ENCODE measurements at places on chromosomes 7 and 10. TPM values are rescaled to one million over a fixed set of nuclear protein-coding genes. Genes with fewer than 3 reads are reported as not detected.
A peak's percentile ranks its signal among the peaks of the same experiment; 100 is the strongest.

- DNase-seq = no peak
These were observed 81.0 kb upstream of the GNA12 start for GRCh38 chr7:2924866-2925840.

DNA sequence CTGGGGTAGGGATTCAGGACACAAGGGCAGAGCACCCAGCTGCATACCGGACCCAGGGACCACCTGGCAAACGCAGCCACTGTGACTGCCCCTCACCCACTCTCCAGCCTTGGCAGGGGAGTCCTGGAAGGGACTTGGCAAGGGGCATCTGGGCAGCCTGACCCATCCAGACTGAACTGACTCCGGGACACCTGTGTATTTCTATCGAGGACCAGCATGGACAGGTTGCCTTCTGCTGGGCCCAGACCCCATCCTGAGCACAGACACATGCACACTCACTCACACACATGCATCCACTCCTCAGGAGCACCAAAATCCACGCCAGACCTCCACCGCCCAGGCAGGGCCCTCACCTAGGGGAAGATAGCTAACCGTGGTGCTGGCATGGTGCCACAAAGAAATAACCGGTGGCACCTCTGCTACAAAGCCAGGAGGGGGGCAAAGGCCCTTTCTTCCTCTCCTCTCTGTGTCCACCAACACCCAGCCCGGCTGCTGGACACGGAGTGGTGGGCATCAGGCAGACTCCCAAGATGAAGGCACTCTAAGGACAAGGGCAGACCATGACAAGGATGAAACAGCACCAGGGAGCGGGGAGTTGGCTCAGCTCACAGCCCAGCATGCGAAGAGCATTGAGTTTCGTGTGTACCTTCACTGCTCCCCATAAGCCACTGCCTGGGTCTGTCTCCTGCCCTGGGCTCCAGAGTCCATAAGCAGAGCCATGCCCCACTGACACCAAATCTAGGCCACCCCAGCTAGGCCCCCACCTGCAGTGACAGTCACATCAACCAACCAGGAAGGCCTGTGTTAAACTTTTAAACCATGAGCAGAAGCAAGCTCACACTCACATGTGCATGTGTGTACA lies 35.3 kb downstream of the KCNH2 start:
- DNase-seq = no peak

NPTX2 gene
- total RNA-seq = 3,060 TPM

DNA sequence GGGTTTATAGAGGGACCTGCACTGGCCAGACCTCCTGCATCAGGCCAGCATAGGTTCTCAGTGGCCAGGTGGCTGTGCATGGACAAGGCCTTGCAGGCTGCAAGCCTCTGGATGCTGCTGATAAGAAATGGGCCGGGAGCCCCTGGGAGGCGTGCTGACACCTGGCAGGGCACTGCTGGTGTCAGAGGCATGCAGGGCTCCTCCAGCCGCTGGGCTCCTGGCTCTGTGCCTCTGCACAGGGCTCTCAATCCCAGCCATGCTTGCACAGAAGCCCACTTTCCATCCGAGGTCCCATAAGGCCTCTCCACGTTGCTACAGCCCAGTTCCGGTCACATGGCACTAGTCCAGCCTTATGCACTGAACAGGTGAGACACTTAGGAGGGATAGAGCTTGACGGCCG lies 27.3 kb downstream of the ANTXRL start:
- no peak for DNase-seq

PON1 gene
- total RNA-seq = not detected

GRCh38 chr7:26193432-26194207 lies 6.9 kb downstream of the HNRNPA2B1 start:
- no peak for DNase-seq

DNA sequence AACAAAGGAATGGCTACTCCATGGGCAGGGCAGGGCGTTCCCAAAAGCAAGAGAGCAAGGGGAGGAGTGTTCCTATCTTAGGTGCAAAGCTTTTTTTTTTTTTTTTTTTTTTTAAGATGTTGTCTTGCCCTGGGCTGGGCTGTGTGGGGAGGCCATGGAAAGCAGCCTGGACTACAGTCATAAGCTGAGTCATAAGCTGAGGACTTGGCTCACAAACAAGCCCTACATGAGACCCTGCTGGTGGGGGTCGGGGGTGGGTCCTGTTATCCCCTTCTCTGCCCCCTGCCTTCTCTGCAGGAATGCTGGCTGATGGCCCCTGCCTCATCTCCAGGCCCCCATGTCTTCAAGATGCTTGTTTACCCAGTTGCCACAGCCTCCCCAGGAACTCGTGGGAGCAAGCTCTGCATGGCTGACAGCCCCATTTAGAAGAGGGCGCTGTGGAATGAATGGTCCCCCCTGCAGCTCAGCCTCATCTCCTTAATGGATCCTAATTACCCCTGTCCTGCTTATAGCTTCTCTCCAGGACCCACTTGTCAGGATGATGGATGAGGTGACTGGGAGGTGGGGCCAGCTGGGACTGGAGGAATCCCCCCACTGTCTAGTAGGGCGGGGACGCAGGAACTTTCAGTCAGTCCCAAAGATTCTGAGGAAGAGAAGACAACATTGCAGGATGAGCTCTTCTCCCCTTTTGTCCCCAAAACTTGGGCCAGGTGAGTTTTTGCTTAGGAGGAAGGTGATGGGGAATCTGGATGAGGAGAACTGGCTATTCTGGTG lies 340.8 kb upstream of the PODXL start:
- no peak for DNase-seq

SLC35G1 gene
- total RNA-seq = 6.4 TPM

- DNase-seq = no peak
These were observed 560 bp downstream of the GBF1 start for GRCh38 chr10:102245932-102246251.

GRCh38 chr7:4607311-4607729 lies 74.8 kb upstream of the FOXK1 start:
- DNase-seq = no peak

DNA sequence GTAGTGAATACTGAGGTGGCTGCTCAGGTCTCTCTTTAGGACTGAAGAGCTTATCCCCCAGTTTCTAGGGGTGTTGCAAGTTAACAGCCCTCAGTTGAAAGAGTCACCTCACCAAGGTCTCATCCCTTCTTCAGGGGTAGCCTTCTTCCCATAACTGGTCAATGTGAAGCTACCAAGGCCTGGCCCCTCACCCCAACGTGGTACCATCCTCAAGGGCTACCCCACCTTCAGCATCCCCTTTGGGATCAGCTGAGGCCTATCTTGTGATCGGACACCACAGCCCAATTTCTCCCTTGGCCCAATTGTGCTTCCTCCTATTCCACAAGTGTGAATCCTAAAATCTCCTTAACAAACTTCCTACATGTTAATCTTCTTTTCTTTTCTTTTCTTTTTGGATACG lies 289.5 kb upstream of the MKLN1 start:
- DNase-seq = no peak

MMD2 gene
- not detected for total RNA-seq

DNA sequence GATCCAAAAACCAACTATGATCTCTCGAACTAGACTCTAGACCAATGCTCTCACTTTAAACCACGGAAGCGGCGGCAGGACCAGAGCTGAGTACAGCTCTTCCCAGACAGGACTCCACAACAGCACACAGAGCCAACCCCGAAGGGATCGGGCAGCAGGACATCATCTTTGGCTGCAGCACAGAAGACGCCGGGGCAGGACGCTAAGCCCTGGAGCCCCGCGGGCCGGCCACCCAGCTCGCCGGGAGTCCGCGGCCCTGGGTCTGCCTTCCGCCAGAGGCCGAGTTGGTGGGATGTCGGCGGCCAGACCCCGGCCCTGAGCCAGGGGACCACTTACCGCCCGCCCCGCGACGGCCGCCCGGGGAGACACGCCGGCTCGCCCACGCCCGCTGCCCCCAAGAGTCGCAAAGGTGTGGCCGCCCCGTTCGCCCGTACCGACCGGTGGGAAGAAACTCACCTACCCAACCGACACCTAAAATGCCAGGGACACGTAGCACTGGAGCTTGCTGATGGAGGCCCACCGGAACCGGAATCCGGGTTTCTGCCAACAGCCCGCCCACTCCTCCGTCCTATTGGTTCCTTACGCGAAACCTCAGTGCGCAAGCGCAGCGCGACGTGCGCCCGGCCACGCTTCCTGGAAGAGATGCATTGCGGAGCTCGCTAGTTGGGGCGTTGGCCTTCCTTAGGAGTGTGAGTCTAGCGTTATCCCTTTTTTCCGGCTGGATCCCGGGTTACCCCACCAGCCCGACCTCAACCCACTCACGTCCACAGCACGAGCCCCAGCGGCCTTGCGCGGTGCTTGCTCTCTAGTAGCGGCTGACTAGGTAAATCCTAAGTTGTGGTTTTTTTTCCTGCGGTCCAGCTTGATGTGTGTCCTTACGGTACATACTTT lies at the start of gene SEC61G:
Gene SEC61G (minus strand): TSS at position 510 of the 891 bp plus-strand sequence. CDS start 1,623 bp downstream, outside the sequence.
- DNase-seq = peak; percentile 98

PRPS1L1 gene
- total RNA-seq = not detected

- DNase-seq = no peak
These were observed 16.7 kb downstream of the TMEM273 start for GRCh38 chr10:49171326-49172060.

GRCh38 chr7:6172224-6172909 lies 100.1 kb downstream of the CYTH3 start:
- peak; percentile 28 for DNase-seq

POLD2 gene
- total RNA-seq = 201 TPM

DNA sequence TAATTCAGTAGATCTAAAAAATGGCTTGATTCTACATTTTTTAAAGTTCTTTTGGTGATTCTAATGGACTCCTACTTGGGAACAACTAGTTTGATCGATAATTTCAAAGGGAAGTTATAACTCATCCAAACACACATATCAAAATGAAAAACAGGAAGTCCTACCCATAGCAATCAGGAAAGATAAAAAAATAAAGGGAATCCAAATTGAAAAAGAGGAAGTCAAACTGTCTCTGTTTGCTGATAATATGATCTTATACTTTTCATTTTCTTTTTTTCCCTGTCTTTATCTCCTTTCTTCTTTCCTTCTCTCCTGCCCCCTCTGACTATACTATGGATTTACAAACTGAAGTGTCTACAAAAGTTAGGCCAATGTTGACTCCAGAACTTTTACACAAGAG lies 118.8 kb downstream of the IQUB start:
- no peak for DNase-seq

DNA sequence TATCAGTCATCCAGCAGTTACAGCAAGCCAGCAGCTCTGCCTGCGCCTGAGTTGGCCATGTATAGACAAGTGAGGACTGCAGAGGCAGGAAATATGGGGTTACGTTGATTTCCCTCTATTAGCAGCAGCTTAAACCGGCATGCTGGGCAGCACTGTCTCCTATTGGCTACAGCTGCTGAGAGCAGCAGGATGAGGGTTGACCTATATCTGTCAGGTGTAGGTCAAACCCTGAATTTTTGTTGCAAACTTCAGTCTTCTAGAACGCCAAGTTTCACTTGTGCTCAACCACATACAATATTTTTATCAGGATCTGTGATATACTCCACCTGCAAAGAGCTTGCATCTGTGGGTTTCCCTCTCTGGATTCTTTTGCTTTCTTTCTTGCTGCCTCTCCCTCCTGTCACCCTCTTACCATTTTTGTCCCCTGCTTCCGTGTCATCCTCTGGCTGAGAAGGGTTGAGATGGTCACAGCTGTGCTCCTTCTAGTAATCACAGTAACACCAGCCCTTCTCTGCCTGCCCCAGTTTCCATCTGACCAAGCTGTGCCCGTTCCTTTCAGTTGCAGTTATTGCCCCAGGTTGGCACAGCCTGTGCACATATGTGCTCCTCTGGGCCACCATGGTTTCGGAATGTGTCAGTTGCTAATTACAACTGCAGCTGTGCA lies 23.8 kb upstream of the GLCCI1 start:
- no peak for DNase-seq

DNA sequence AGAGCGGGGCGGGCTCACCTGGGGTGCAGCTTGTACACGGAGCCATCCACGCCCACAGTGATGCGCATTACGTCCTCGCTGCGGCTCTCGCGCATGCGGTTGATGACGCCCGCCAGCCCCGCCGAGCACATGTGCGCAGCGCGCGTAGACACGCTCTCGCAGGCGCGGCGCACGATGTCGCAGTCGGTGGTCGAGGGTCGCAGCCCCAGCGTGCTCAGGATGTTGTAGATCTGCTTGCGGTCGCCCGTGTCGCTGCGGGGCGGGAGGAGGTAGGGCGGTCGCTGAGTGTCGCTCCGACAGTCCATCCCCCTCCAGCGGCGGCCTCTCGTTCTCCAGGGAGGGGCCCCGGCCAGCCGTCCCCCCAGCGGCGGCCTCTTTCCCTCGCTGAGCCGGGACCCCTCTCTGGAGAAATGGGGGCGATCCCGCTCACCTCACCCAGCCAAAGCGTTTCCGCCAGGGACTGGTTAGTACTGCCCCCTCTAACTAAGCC lies 4.4 kb upstream of the MYL7 start:
- no peak for DNase-seq

UNCX gene
- total RNA-seq = not detected

GRCh38 chr10:77849039-77849664 lies 77.4 kb downstream of the DLG5 start:
- DNase-seq = no peak

GRCh38 chr10:93945819-93946218 lies 47.9 kb upstream of the PLCE1 start:
- DNase-seq = no peak

DNA sequence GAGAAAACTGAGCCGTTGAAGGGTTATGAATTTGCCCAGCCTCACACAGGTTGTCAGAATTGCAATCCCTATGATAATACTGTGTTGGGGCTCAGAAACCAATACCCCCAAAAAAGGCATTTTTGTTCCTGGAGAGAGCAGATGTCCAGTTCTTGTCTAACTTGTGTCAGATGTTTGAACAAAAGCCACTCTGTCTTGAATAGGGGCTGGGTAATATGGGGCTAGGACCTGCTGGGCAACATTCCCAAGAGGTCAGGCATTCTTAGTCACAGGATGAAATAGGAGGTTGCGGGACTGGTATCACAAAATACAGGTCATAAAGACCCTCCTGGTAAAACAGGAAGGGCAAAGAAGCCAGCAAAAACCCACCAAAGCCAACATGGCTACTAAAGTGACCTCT lies 482.1 kb downstream of the IPMK start:
- no peak for DNase-seq

ZNF783 gene
- 17.6 TPM for total RNA-seq

FGFR2 gene
- total RNA-seq = not detected

- no peak for DNase-seq
These were observed 53.6 kb downstream of the MINPP1 start for GRCh38 chr10:87558333-87558732.

- no peak for DNase-seq
These were observed 8.5 kb downstream of the RPS24 start for GRCh38 chr10:78042058-78042751.
